GM12892 (cell line): ENCODE measurements at places on chromosomes 16 and 17.
A peak's percentile ranks its signal among the peaks of the same experiment; 100 is the strongest.

DNA sequence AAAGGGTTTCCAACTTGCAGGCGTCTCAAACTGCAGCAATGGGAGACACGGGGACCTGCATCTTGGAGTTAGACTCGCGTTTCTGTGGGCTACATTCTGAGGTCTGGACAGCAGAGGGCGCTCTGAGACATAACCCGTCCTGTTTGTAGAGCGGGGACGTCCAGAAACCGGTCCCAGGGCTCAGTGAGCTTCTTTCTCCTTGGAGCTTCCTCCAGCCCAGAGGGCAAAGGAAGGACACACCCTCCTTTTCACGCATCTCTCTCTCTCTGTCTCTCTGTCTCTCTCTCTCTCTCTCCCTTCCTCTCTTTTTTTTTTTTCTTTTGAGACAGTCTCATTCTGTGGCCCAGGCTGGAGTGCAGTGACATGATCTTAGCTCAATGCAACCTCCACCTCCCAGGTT is 19.8 kb downstream of the COX4I1 start:
- DNase-seq: peak; percentile 64

DNA sequence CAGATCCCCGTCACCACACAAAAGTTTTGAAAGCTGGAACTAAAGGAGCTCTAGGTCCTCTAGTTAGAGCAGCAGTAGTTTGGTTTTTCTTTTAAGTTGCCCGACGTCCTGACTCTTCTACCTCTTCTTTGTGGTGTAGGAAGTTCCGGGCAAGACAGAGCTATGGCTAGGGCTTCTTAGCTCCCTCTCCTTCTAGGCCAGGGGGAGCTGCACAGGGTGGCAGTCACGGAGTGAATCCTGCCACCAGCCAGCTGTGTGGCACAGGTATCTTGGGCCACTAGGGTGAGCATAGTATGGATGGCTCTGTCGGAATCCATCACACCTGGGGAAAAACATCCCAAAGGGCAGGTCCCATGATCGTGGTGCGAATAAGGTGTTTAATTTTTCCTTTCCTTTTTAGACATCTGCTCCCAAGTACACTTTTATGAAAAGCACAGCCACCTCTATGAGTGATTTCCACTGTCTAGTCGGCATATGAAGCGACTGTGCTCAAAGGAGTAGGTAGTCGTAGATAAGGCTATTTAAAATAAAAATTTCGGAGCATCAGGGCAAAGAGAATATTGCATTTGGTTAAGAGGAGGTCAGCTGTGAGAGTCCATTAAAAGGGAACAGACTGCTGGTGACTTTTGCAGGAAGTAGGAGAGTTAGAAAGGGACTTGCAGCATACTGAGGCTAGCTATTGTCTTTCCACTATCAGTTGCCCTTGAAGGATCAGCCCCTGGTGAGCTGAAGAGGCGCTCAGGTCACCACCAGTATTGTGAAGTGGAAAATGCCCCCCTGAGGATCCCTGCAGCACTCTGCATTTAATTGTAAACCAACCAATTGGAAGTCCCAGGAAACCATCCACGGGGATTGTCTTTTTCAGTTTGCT is 2.1 kb downstream of the PRKCA start:
- no peak for DNase-seq

DNA sequence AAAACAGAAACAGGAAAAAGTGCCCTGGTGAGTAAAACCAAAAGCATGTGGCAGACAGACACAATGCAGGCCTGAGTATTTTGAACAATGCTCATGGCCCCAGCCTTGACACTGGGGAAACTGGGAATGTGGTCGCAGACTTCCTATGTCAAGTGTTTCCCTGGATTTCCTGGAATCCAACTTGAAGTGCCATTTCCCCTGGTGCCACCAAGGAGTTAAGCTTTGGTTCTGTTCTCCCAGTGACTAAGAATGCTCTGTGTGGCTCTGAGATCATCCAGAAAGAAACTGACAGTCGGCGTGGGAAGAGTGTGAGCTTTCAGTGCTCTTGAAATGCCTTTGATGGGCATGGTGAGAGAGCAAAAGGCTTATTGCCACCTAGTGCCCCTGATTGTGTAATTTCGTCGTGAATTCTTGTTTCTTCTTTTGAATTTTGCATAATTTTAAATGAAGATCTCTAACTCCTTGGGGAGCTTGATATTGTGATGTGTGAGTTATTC is 96.0 kb downstream of the YPEL2 start:
- DNase-seq: no peak

DNA sequence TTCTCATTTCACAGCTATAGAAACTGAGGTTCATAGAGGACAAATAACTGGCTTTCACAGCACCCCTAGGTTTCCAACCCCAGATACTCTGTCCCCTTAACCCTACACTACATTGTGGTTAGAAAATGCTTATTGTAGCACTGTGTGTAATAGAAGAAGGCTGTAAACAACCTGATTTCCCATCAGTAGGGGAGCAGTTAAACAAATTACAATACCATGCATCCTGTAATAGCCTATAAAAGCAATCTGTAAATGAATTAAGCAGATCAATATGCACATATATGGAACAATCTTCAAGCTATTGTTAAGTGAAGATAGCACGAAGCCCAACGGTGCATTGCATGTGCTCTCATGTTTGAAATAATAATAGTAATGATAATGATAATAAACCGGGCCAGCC is 39.2 kb upstream of the XPO6 start:
- no peak for DNase-seq

DNA sequence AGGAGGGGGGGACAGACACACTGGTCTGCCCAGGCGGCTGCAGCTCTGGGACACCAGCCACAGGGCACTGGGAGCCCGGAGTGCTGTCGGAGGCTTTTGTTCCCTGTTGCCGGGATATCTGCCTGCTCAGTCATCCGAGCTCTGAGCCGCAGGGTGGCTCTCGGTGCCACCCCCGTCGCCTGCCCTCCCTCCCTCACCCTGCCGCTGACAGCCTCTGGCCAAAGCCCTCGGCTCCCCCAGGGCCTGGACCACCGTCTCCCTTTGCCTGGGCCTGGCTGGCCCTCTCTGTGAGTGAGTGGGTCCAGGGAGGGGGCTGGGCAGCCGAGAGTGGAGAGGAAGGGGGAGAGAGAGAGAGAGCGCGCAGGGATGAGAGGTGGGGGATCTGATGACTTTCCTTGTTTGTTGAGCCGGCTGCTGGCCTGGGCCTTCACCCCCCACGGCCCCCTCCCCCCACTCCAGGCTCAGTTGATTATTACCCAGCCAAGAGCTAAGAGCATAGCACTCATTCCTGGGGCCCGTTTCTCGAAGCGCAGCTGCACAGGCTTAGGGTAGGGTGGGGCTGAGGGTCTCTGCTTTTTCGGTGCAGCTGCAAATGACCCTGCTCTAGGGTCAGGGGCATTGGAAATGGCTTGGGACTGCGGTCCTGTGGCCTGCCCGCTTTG is 2.7 kb downstream of the FOXJ1 start:
- DNase-seq: no peak

GRCh38 chr16:85370881-85371651 is 242.1 kb upstream of the GSE1 start:
- no peak for DNase-seq

DNA sequence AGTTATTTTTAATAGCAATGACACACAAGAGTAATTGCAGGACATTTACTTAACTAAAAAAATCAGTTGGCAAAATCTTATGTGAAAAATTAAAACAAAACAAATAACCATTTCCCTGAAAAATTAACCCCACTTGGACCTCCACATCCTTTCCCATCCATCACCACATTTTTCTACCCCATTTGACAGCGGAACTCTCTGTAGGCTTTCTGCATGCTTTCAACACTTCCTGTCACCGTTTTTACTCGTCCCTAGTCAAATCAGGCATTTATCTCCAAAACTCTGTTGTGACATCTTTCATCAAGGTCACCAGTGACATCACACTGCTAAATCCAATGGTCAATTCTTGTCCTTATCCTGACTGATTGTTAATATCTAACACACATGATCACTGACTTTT is 27.5 kb downstream of the KCNJ16 start:
- DNase-seq: no peak

DNA sequence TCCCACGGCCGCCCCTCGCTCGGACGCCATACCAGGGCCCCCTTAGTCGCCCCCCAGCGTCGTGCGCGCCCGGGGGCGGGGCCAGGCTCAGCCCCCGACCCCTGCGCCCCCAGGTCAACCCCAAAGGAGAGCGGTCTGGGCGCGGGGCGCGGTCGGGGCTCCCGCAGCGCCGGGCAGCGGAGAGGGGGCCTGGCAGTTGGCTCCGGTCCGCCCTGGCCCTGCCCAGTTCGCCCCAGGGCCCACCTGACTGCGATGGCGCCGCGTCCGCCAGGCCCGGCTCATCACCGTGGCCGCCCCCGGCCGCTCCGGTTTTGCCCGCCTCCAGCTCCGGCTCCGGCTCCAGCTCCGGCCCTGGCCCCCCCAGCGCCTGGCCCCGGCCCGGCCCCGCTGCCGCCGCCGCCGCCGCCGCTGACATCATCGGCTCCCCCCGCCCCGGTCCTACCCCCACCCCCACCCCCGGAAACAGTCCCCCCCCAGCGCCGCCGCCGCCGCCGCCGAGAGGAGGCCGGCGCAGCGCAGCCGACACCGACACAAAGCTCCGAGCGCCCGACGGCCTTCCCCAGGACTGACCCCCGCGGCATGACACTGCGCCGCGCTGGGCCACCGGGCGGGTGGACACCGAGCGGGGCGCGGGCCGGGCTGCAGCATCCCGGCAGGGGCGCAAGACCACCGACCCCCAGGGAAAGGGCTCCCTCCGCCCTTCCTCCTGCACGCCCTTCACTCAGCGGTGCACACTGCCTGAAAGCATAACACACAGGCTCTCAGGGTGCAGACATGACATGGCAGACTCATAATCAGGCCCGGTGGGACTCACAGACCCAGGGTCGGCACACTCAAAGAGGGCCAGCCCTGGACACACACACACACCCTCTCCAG is at the start of gene ZBTB4:
Gene ZBTB4, minus strand, starts transcription at position 419 of the 876 bp plus-strand sequence. CDS start 12,830 bp downstream, outside the sequence.
- DNase-seq: peak; percentile 63

- no peak for DNase-seq
Observed at GRCh38 chr17:68776451-68776850, 175.3 kb upstream of the FAM20A start.

- no peak for DNase-seq
Observed at GRCh38 chr16:9408297-9408878, 316.9 kb downstream of the HAPSTR1 start.

DNA sequence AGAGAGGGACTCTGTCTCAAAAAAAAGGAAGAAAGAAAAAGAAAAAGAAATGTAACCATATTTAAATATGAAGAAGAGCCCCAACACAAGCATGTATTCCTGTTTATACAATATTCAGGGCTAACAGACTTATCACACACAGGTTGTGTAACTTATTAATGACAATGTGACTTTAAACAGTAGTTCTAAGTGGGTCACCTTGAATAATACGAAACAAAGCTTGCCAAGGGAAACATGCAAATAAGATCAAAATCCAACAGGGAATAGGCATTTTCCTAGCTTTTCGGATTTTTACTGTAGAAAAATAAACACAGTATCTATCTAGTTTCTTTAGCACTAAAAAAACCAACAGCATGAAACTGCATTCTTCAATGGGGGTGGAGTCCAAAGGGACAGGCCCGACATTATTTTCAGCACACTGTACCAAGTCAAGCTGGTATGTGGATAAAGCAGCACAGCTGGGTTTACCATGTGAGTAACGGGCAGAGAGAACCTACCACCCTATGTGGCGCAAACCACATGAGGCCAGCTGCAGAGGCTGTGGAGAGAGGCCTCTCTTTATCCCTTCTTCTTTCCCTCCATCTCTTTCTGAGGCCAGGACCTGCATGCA is 45.3 kb downstream of the TOM1L2 start:
- no peak for DNase-seq

- DNase-seq: no peak
Observed at GRCh38 chr17:59372138-59372751, 40.8 kb downstream of the YPEL2 start.

DNA sequence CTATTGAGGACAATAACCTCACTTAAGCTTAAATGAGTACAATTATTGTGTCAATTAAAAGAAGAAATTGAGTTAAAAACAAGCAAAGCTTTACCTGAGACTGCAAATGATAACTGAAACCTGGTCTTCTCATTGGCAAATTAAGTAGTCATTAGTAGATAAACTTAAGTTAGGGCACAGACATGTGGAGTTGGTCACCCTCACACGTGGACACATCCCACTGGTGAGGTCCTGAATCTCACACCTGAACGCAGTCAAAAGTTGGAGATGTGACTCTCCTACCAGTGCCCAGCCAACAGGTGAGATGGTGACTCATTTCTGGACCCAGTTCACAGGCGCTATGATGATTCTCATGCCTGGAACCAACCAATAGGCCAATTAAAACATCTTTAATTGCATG is 311.6 kb downstream of the FOXL1 start:
- DNase-seq: no peak
